ENCODE measurements at places on chromosomes 2 and 18.

DNA sequence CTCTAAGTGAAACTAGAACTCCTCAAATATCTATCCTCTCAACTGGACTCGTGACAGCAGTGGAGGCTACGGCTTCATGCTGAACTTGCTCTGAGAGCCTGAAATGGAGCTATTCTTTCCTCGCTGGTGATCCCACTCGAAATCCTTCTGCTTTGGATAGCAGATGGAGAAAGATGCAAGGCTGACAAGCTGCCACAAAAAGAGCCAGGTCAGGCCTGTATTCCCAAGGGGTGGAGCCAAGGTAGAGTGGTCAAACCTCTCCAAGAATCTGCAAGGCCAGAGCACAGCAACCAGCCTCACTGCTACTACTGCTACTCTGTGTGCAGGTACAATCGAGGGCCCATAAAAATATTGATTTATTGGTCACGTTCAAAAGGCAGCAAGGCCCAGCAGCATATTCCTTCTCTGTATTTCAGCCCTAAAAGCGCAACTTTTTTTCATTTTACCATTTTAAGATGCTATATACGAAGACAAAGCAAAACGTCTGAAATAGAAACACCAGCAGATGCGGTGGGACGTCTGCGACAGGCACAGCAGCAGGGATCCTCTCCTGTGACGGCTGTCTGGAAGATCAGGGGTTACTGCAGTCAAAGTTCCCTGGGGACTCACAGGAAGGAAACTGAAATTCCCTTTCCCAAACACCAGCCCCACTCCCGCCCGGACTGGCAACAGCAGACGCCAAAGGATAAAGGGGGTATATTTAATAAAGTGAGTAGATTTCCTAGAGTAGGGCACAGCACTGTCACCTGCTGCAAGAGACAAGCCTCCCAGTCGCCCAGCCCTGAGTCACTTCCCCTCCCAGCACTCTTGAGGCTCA is 2.4 kb downstream of the SPRED2 start:
- no peak for DNase-seq
- H3K27me3 ChIP-seq, result no peaks in the 10 kb centered on the region
- peaks cover 16% of the 10 kb centered on the region for H3K36me3 ChIP-seq
- H3K4me1 ChIP-seq, result peaks cover 51% of the 10 kb centered on the region
- H3K27ac ChIP-seq, result peak overlapping the region; percentile 84

GRCh38 chr2:150663143-150663542 is 175.7 kb upstream of the RND3 start:
- H3K4me1 ChIP-seq, result peaks cover 29% of the 10 kb centered on the region
- peak; percentile 8 for DNase-seq
- H3K27me3 ChIP-seq, result no peaks in the 10 kb centered on the region
- H3K4me3 ChIP-seq, result no peak overlapping the region
- H3K27ac ChIP-seq, result no peak overlapping the region

DNA sequence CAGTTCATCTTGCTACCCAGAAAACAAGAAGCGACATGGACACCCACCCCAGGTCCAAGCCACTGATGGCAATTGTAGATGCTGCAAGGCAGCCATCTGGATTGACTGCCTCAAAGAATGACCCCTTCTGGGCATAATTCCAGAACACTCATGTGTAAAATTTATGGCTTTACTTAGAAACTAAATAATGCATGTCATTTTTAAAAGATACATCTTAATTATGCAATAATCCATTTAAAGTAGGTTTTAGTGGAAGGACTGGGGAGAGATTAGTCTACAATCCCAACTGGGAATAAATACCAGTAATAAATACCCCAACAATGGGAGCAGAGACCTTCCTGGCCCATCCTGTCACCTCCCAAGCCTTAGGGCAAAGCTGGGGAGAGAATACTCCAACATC is 247.7 kb downstream of the SS18 start:
- H3K4me1 ChIP-seq, result peaks cover 12% of the 10 kb centered on the region
- H3K36me3 ChIP-seq, result no peaks in the 10 kb centered on the region
- no peak overlapping the region for H3K27ac ChIP-seq
- peaks cover 7% of the 10 kb centered on the region for H3K27me3 ChIP-seq
- no peak for DNase-seq

DNA sequence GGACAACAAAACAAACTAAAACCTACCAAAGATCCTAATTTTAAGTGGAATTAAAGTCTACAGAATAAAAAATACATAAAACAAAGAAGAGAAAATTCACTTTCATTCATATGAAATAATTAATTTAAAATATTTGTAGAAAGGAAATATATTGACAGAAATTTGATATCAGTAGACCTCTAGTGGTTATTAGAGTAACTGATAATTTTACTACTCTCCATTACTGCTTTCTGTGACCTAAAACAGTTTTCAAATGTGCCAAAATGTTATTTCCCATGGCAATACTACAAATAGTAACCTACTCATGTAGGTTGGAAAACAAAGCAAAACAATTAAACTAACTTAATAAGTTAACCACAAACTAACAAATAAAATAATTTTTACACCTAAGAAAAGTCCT is 147.1 kb downstream of the NOL4 start:
- no peaks in the 10 kb centered on the region for H3K4me1 ChIP-seq
- no peaks in the 10 kb centered on the region for H3K36me3 ChIP-seq
- no peak for DNase-seq
- H3K27me3 ChIP-seq, result no peaks in the 10 kb centered on the region
- H3K27ac ChIP-seq, result no peak overlapping the region
- H3K4me3 ChIP-seq, result no peak overlapping the region

- no peak overlapping the region for H3K27ac ChIP-seq
- no peaks in the 10 kb centered on the region for H3K4me1 ChIP-seq
- H3K36me3 ChIP-seq, result no peaks in the 10 kb centered on the region
- no peaks in the 10 kb centered on the region for H3K27me3 ChIP-seq
These were observed 11.7 kb downstream of the LYPD6B start for GRCh38 chr2:149050188-149050587.

GRCh38 chr2:137952586-137953129 is 11.6 kb upstream of the HNMT start:
- no peak overlapping the region for H3K27ac ChIP-seq
- H3K36me3 ChIP-seq, result no peaks in the 10 kb centered on the region

- H3K4me1 ChIP-seq, result no peaks in the 10 kb centered on the region
- H3K4me3 ChIP-seq, result no peak overlapping the region
- peaks cover 14% of the 10 kb centered on the region for H3K27me3 ChIP-seq
- peak; percentile 44 for DNase-seq
- no peak overlapping the region for H3K27ac ChIP-seq
These were observed 6.4 kb upstream of the PTPN4 start for GRCh38 chr2:119753041-119753929.

- H3K36me3 ChIP-seq, result no peaks in the 10 kb centered on the region
- no peak overlapping the region for H3K27ac ChIP-seq
- peaks cover 44% of the 10 kb centered on the region for H3K4me1 ChIP-seq
- no peaks in the 10 kb centered on the region for H3K27me3 ChIP-seq
- no peak for DNase-seq
These were observed 213.9 kb downstream of the GBX2 start for GRCh38 chr2:235954281-235954680.

- no peaks in the 10 kb centered on the region for H3K36me3 ChIP-seq
- no peak overlapping the region for H3K4me3 ChIP-seq
- no peaks in the 10 kb centered on the region for H3K4me1 ChIP-seq
- H3K27ac ChIP-seq, result no peak overlapping the region
- peaks cover 6% of the 10 kb centered on the region for H3K27me3 ChIP-seq
These were observed 228.8 kb upstream of the COPS8 start for GRCh38 chr2:236856848-236857235.

DNA sequence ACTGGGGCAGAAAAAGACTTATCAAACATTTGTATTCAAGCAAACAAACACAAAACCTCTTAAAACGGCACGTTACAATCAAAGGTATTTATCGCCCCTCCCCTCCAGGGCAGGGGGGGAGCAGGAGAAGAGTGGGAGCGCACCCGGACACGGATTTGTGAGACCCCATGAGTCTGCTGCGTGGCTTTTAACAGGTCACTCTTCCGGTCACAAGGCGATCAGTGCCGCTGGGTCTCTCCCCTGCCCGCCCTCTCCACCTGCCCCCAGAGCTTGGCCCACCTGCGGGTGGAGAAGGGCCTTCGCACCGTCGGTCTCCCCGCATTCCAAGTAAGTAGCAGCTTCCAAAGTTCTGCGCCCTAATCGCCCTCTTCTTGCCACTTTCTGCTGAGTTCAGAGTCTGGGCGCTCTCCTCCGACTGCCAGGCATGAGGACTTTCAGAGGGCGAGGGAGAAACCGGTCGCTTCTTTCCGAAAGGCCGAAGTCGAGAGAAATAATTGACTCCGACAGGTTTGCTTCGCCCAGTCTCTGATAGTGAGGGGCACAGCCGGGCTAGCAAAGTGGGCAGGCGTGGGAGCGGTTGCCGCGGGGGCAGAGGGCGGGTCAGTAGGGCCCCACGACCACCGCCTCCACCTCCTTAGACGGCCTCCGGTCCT is 800 bp downstream of the RPRM start:
- DNase-seq, result no peak
- no peaks in the 10 kb centered on the region for H3K27me3 ChIP-seq
- H3K36me3 ChIP-seq, result no peaks in the 10 kb centered on the region

DNA sequence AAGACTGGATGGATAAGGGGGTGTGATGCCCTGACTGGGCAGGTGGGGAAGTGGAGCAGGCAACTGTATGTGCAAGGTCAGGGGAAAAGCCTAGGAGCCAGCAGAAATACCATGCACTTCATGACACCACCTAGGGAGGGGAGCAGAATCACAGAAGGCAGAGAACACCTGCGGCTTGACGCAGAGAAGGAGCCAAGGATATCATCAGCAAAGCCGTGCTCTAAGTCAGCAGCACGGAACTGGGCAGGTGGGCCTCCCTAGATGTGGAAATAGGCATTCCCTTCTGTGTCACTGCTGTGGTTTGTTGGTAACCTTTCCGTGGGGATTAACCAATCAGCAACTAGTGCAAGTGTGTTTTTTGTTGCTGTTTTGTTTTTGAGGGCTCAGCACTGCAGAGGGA is 41.3 kb downstream of the HDLBP start:
- no peaks in the 10 kb centered on the region for H3K27me3 ChIP-seq
- H3K4me1 ChIP-seq, result peaks cover 2% of the 10 kb centered on the region
- peaks cover 8% of the 10 kb centered on the region for H3K36me3 ChIP-seq
- no peak overlapping the region for H3K27ac ChIP-seq
- DNase-seq, result no peak

DNA sequence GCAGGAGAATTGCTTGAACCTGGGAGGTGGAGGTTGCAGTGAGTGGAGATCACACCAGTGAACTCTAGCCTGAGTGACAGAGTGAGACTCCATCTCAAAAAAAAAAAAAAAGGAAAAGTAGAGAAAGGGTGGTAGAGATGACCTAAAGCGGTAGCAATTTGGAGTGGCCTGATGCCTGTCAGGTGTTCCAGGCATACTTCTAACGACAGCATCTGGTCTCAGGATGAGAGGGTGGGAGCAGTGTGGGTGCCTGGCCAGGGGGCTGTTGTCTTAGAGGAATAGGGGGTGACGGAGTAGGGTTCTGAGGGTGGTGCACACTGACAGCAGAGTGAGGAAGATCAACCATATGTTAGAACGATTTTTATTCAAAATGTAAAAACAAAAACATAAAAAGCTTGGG is 21.8 kb downstream of the ZNF236 start:
- no peaks in the 10 kb centered on the region for H3K27me3 ChIP-seq
- H3K4me3 ChIP-seq, result no peak overlapping the region
- no peak for DNase-seq
- H3K36me3 ChIP-seq, result no peaks in the 10 kb centered on the region
- no peaks in the 10 kb centered on the region for H3K4me1 ChIP-seq

DNA sequence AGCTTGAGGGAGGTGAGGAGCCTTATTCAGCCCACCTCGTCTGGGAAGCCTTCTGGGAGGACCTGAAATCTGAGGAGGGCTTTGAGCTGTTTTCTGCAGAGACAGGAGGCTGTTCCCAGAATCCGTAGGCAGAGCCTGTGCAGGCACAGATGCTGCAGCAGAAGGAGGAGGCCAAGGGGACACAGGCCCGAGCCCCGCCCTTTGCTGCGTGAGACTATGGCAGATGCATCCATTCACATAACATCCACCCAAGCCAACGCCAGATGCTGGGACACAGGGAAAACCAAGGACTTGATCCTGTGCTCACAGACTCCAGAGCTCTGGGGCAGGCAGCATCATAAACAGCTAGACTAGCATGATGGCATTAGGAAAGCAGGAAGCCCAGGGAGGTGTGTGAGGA is 98.2 kb downstream of the KCNF1 start:
- DNase-seq, result no peak
- H3K4me3 ChIP-seq, result no peak overlapping the region
- H3K36me3 ChIP-seq, result no peaks in the 10 kb centered on the region
- H3K27me3 ChIP-seq, result peaks cover 7% of the 10 kb centered on the region
- H3K4me1 ChIP-seq, result no peaks in the 10 kb centered on the region

DNA sequence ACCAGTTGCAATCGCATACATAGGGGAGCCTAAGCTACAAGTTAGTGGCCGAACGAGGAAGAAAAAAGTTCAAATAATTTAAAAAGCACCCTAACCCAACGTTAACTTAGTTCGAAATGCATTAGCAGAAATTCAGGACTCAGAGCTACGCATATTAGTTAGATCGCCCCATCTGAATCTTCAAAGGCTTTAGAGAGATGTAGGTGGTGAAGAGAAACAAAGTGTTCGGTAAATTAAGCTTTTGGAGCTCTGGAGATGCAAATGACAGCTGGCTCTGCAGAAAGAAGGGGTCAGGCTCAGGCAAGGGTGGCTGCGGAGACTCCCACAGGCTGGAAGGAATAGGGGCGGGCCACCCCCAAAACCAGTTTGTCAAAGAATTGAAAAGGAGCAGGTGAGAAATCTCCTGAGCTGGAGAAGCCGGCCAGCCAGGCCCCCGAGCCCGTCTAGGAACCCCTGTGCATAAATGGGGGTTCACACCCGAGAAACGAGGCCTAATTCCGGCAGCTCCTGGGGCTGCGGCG is 621 bp downstream of the TXNL1 start:
- peaks cover 40% of the 10 kb centered on the region for H3K4me1 ChIP-seq
- peak overlapping the region; percentile 91 for H3K27ac ChIP-seq
- DNase-seq, result peak; percentile 24
- peak overlapping the region; percentile 84 for H3K4me3 ChIP-seq
- H3K36me3 ChIP-seq, result peaks cover 29% of the 10 kb centered on the region

DNA sequence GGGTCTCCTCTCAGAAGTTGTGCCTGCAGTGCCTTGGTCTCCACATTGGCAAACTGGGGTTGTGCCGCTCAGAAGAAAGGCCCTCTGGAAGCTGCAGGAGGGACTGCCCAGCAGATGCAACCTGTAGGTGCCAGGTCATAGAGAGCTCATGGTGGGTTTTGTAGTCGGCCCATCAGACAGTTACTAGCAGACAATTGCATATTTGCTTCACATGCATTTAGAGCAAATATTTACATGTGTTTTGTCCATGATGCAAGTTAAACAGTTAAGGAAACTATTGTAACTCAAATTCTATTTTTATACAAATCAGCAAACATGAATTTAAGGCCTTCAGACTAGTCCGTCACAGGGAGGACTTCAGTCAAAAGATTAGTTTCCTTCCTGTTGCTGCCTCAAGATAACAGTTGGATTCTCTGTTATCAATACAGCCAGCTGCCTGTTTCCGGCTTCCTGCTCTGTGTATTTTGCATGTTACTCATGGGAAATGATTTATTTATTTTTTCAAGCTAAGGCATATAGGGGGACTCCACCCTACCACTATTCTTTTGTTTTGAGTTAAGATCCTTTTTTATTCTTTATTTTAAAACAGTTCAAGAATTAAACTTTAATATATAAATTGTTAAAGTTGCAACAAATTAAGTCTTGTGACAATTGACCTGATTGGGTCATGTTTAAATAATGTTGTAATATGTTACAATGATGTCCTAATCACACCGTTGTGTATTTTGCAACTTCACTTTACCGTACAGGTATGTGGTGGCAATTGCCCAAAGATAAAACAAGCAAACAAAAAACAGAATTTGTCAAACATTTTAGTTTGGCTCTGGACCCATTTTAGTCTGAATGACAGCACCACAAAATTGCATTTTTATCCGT is 133.5 kb downstream of the SPTBN1 start:
- H3K4me3 ChIP-seq, result no peak overlapping the region
- H3K27ac ChIP-seq, result peak overlapping the region; percentile 69
- peaks cover 34% of the 10 kb centered on the region for H3K4me1 ChIP-seq
- no peaks in the 10 kb centered on the region for H3K27me3 ChIP-seq
- peak; percentile 44 for DNase-seq
- no peaks in the 10 kb centered on the region for H3K36me3 ChIP-seq

All from DND-41 (cell line).